ENCODE measurements at places on chromosomes 12 and 14. TPM values are rescaled to one million over a fixed set of nuclear protein-coding genes. Genes with fewer than 3 reads are reported as not detected.

The ARHGEF25 gene
- 13.0 TPM for total RNA-seq

The CDCA3 gene
- total RNA-seq: 1.2 TPM

The EAPP gene
- 16.7 TPM for total RNA-seq

The TEX52 gene
- not detected for total RNA-seq

The BDKRB1 gene
- not detected for total RNA-seq

The DEPDC4 gene
- total RNA-seq: 0.81 TPM

The CPNE6 gene
- not detected for total RNA-seq

Data from Right ventricle myocardium inferior (tissue), 1 donor.